ENCODE measurements at places on chromosomes 4 and X.

DNA sequence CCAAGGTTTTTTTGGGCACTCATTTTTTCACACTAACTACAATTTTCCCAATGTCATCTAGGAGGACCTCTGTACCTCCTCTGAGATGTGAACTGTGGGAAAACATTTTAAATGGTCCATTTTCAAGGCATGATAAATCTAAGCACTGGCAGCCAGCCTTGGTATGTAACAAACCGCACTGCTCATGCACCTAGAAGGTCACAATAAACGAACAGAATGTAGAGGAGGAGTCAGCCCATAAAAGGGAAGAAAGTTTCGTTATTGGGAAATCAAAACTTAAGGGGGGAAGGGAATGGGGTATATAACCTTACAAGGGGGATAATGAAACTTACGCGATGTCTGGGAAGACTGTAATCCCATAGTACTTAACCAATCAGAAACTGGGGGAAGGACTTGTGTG, 16.4 kb downstream of the COX18 start:
- DNase-seq, result no peak

GRCh38 chrX:93591398-93591797, 82.0 kb downstream of the NAP1L3 start:
- DNase-seq, result no peak

- DNase-seq, result no peak
Observed at GRCh38 chr4:90486346-90486745, 359.2 kb downstream of the CCSER1 start.

DNA sequence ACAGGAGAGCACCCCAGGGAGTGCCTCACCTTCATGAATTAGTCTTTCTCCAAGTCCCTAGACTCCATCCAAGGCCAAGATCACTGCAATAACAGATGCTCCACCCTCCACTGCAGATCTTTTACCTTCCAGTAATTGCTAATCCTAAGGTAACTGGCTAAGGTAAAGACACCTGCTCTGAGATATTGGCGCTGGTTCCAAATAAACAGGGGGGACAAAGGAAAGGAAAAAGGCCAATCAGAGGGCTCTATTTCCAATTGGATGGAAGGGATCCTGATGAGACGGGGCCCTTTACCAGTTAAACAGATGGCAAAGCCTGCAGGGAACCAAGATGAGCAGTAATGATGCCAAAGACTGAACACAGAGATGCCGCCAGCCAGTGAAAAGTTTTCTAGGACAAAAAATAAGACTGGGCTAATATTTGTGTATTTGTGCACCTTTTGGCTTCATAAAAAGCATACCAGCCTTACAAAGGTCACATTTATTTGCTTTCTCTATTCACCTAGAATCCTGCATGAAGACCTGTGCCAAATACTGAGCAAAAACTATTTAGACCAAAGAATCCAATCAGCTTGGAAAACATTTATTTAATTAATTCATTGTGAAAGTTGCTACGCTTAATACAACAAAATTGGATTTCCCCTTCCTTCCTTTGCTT, 148.5 kb downstream of the PPP3CA start:
- DNase-seq, result no peak

DNA sequence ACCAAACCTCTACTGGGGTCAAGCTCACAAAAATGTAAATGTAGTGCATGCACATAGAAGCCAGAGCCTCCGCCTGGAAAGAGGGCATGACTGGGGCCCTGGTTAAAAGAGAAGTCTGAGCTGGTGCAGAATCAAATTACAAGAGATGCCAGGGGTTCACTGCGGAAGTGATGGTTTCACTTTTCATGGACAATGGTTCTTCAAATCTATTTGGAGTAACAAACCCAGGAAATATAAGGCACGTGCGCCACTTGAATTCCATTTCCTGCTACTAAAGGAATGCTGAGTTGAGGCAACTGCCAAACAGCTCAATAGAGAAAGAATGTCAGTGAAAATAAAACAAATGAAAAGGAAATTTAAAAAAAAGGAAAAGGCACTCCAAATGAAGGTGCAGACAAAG, 79.8 kb downstream of the FUNDC1 start:
- DNase-seq, result no peak

DNA sequence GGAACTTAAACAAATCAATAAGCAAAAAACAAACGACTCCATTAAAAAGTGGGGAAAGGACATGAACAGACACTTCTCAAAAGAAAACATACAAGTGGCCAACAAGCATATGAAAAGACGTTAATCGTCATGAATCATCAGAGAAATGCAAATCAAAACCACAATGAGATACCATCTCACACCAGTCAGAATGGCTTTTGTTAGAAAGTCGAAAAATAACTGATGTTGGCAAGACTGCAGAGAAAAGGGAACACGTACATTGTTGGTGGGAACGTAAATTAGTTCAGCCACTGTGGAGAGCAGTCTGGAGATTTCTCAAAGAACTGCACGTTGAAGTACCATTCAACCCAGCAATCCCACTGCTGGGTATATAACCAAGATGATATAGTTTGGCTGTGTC, 23.7 kb downstream of the NEUROG2 start:
- no peak for DNase-seq

- no peak for DNase-seq
Observed at GRCh38 chr4:179472164-179472563, 2029.9 kb upstream of the AGA start.

DNA sequence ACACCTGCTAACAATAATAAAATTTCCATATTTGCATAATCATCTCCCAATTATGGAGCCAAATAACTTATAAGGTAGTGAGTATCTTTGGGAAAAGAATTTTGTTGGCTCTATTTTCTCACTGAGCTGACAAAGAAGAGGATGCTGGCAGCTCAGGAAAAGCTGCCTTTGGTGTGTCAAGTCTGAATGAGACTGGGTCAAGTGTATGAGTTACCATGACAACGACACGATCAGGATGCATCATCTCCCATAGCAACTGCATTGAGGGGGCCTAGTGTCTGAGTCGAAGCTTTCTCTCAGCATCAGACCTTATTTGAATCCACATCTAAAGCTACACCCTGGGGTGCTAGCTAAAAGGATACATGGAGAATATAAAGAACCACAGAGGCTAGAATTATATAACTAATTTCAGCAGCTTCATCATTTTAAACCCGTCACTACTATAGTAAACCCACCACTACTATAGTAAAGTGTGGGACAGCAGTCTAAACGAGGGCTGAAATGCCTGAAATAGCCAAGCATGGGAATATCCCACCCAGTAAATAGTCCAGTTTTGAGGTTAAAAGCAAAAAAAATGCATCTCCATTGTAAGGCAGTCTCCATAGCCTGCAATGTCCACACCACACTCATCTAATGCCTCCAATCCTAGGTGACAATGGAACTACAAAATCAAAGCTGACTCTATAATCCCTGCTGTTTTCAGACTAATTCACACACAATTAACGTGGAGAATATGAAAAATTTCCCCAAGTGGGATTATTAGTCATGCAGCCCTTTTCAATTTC, 16.0 kb downstream of the GSPT2 start:
- no peak for DNase-seq

GRCh38 chrX:107171369-107172102, 34.7 kb downstream of the NUP62CL start:
- DNase-seq, result no peak

- DNase-seq, result no peak
Observed at GRCh38 chrX:37424000-37424429, 74.9 kb downstream of the PRRG1 start.

- DNase-seq, result no peak
Observed at GRCh38 chr4:6595897-6596537, 21.0 kb downstream of the MAN2B2 start.

DNA sequence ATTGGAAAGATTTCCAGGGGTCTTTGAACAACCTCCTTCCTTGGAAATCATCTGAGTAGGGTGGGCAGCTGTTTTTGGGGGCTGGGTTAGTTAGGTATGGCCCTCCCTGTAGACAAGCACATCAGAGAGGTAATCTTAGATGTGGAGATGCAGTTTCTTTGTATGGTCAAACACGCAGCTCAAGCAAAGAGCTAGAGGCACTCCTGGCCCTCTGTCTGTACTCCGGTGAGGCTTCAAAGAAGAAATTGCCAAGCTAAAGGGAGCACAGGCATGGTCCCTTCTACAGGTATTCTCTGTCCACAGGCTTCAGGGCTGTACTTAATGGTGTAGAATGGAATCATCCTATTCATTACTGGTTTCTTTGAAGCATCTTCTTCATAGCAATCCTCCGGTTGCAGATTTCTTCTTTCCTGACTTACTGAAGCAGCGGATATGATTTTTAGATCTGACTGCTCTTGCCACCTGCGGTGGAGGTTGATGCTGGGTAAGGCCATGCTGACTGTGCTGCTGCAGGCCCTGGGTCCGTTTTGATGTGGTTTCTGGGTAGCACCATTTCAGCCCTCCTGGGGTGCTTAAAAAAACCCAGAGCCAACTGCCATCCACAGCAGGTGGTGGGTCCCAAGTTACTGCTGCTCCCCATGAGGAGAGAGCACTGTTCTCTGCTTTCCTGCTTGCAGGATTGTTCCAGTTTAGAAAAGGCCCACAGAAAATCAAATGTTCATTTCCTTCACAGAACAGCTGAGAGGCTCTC, 318.9 kb upstream of the GATB start:
- DNase-seq, result no peak

DNA sequence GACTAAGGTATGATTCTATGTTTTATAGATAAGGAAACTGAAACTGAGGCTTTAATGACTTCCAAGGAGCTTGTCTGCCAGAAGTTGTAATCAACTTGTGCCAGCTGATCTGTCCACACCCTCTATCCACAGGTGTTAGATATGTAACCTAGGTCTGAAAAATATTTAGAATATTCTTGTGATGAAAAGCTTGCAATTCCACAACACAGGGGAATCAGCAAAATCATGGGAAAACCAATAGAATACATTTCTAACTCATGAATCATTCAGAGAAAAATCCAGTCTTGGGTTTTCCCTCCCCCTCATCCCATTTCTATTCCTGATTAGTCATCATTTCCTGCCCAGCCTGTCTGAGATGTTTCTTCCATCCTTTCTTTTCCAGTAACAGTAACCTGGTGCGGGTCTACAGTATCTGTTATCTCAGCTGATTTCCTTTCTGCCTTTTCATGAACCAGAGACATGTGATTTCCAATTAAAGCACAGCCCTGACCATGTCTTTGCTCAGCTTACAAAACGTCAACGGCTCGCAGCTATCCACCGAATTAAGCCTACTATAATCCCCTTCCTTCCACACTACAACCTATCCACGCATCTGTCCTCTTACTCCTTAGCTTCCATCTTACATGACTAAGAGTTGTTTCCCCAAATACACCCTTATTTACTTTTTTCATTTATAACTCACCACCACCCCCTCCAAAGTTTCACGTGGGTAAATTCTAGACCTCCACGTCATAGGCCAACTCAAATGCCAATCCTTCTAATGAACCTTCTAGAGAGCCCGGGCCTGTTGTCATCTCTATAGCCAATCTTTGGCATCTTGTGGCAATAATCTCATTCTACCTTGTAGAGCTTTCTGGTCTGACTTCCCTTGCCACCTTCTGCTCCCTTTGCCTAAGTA, 961 bp upstream of the NOCT start:
- peak; percentile 98 for DNase-seq

DNA sequence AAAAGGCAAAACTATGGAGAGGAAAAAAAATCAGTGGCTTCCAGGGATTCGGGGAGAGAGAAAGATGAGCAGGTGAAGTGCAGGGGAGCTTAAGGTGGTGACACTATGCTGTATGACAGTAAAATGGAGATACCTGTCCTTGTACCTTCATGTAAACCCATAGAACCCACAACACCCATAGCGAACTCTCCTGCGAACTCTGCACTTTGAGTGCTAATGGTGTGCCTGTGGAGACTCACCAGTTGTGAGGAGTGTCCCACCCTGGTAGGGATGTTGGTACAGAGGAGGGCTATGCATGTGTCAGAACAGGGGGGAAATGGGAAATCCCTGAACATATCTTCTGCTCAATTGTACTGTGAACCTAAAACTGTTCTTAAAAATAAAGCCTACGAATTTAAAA, 42.8 kb downstream of the HMX1 start:
- DNase-seq, result no peak

DNA sequence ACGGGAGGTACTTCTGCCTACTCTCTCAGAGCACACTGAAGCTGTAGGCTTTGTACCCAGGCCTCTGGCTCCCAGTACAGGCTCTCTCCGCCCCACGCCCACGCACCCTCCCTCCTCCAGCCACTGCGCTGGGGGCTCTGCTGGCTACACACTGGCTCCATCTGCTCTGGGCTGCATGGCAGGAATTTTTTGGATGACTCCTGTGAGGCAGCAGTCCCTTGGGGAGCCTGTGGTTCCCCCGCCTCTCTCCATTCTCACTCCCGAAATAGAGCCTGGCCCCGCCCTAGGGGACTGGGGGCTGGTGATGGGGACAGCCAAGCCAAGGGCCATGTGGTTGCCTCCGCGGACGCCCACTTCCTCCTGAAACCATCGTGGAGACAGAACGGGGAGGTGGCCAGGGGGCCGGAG, 58.1 kb upstream of the ADRA2C start:
- DNase-seq, result no peak

Data from kidney glomerular epithelial cell (primary cell).